ENCODE measurements at places on chromosomes 7 and 10.

DNA sequence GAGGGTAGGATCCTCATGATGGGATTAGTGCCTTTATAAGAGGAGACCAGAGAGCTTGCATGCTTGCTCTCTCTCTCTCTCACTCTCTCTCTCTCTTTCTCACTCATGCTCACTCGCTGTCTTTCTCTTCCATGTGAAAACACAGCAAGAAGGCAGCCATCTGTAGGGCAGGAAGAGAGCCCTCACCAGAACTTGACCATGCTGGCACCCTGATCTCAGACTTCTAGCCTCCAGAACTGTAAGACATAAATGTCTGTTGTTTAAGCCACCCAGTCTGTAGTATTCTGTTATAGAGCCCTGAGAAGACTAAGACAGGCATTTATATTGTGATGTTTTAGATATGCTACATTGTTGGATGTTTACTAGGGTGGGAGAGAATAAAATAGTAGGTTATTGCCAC, 43.4 kb upstream of the MTPN start:
- no peak for DNase-seq

GRCh38 chr7:66140924-66141323, 26.3 kb downstream of the CRCP start:
- DNase-seq, result peak; percentile 52

GRCh38 chr10:122861711-122862161, 16.1 kb upstream of the CUZD1 start:
- DNase-seq, result no peak

GRCh38 chr10:119242186-119242585, 34.8 kb downstream of the GRK5 start:
- no peak for DNase-seq

DNA sequence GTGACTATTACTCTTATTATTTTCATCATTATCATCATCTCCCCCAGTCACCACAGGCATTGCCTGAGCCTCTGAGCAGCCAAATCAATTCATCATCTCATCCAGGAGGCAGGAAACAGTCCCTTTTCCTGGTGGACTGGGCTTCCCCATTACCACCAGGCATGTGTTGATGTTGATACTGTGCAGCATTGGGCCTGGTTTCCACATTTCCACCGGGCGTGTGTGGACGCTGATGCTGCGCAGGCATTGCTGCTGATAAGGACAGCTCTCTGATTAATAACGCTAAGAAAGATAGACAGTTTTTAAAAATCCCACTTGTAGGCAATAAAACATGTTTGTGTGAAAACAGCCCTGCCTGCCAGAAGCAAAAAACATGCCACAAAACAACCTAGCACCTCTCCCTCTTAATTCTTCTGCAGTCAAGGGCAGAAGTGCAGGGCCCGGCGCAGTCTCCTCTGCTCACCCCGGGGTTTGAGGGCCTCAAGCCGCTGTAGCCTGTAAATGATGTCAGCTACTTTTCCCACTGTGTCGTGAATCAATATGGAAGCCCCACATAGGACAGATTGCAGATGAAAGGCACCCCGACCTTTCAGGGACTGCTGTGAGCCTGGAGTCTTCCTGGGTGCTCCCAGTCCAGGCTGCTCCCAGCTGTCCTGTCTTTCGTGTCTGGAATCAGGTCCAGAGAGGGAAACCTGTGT, 216.0 kb downstream of the WDR37 start:
- no peak for DNase-seq

DNA sequence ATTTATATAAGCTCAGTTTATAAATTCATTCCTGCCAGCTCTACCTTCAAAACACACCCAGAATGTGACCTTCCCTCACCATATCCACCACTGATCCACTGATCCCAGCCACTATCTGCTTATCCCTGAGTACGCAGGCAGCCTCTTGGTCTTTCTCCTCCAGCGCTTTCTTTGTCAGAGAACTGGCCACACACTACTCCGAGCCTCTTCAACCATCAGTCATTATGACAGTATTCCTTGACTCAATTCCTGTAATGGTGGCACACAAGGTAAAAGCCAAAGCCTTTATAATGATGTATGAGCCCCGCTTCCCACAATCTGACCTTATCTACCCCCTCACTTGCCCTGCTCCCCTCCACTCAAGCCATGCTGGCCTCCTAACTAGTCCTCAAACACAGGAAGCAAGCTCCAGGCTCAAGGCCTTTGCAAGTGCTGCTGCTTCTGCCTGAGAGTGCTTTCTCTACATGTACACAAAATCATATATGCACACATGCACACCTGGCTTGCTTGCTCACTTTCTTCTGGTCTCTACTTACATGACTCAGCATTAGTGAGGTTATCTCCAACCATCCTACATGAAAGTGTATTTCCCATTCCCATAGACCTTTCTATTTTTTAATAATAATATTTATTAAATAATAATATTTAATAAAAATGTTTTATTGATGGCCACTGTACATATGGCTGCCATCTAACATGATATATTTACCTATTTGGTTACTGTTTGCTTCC, 150.4 kb upstream of the FEZF1 start:
- no peak for DNase-seq

DNA sequence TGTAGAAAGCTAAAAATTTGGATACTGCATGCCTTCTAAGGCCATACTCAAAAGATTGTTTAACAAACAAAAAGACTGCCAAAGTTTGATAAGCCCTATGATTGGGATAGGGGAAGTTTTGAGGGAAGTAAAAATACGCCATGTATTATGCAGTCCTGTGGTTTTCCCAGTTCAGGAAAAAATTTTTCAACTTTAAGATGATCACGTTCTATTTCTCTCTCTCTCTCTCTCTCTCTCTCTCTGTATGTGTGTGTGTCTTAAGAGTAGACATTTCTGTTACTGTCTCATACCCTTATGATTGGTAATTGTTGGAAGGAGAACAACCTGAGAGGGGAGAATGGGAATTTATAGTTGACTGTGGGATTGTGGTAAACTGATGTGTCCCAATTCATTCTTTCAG, 69.1 kb upstream of the CYP26C1 start:
- DNase-seq, result no peak

GRCh38 chr10:86929468-86930380, 27.7 kb downstream of the MMRN2 start:
- no peak for DNase-seq

DNA sequence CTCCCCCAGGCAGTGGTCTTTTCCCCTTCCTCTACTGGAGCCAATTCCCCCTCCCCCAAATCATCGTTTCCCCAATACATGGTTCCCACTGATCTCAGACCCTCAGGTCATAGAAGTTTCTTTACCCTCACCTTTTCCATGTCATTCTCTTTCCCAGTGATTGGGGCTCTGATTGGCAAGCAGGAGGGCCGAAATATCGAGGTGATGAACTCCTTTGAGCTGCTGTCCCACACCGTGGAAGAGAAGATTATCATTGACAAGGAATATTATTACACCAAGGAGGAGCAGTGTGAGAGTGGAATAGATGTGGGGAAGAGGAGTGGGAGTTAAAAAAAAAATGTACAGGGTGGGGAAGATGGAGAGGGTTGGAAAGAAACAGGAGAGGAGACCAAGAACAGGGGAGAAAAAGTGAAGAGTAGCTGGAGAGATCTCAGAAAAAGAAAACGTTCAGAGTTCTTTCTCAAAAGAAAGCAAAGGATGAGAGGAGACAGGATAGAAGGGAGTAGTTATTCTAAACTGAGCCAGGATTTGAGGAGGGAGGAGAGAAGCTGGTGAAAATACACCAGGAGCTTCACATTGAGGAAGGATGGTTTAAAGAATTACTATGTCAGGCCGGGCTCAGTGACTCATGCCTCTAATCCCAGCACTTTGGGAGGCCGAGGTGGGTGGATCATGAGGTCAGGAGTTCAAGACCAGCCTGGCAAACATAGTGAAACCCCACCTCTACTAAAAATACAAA, 858 bp downstream of the COPS6 start:
- no peak for DNase-seq

Measured in putamen (tissue), 1 donor.